Astrocyte of the spinal cord (primary cell): ENCODE measurements at places on chromosomes 1 and 21.

DNA sequence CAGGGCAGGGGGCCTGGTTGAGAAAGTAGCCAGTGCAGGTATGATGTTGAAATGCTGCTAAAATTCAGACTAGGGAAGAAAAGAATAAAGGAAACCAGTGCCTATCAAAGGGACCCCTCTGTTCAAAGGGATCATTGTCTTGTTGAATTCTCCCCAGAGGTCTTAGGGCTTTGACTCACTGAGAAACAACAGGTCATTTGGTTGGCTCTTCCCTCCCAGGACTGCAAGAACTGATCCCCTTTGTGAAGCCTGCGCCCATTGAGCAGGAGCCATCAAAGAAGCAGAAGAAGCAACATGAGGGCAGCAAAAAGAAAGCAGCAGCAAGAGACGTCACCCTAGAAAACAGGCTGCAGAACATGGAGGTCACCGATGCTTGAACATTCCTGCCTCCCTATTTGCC, 11.8 kb upstream of the CELSR2 start:
- no peak for DNase-seq

GRCh38 chr1:204161609-204162493, 4.3 kb downstream of the REN start:
- DNase-seq = no peak

GRCh38 chr1:183646776-183647175, 6.3 kb downstream of the APOBEC4 start:
- DNase-seq = no peak

DNA sequence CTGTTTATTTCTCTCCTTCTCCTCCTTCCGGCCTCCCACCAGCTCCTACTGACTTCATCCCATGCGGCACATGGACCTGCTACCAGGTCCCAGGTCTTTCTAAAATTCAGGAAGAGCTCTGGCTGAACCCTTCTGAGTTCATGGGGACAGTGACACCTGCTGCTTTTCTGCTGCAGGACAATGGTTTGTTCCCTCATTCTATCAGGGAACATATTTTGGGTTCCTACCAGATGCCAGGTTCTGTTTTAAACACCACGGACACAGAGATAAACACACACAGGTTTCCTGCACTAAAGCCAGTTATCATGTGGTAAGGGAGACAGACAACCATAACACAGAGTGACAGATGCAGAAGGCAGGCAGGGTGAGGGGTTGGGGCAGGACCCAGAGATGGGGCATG, 114.0 kb upstream of the RAB4A start:
- DNase-seq = no peak

DNA sequence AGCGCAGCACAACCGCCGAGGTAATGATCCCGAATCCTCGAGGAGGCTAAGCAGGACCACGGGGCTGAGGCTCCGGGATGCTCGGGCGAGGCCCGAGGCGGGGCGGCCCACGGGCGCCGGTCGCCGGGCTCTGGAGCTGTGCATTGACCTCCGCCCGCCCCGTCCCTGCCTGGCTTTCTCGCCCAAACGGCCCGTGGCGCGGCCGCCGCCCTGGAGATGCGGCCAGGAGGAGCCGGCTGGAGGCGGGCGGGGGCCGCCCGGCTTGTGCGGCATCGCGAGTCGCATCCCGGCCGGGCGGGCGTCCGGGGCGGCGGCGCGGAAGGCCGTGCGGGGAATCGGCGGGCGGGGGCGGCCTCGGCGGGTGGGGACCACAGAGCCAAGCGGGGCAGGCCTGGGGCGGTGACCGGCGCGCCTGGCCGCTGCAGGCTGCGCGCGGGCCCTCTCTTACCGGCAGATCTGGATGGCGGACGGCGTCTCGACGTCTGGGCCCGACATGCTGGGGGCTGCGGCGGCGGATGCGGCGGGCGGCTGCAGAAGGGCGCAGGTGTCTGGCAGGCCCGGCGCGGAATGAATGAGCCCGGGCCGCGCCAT, 663 bp downstream of the ACOT7 start:
- DNase-seq = no peak

- DNase-seq = peak; percentile 73
Observed at GRCh38 chr1:166905136-166905535, 29.1 kb upstream of the TADA1 start.

DNA sequence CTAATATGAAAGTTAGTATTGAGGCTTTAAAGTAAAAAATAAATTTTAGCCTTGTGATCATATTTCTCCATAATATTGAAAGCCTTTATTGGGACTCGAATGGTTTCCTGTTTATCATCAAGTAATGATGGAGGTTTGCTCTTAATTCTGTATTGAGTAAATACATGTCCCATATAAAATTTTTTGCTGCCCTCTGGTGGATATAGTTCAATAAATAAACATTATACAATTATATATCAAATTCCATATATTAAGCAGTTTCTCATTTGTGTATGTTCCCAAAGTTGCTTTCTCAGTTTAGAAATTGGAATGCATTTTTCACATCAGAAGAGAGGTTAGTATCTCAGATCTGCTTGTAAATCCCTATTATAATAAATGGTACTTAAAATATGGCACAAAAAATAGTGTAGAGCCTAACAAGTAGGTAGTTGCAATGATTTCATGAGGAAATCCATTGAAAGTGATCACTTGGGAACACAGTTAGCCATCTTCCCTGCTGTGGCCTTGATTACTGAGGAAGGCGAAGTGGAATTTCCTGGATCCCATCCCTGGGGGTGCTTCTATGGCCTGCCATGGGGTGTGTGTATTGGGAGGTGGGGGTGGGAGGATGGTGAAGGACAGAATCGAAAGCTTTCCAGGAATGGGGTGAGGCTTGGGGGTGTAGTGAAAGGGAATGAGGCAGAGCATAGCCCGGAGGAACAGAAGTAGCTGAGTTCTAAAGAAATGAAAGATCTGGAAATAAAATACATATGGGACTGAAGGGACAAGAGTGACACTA, 84.1 kb upstream of the C21orf91 start:
- peak; percentile 65 for DNase-seq

DNA sequence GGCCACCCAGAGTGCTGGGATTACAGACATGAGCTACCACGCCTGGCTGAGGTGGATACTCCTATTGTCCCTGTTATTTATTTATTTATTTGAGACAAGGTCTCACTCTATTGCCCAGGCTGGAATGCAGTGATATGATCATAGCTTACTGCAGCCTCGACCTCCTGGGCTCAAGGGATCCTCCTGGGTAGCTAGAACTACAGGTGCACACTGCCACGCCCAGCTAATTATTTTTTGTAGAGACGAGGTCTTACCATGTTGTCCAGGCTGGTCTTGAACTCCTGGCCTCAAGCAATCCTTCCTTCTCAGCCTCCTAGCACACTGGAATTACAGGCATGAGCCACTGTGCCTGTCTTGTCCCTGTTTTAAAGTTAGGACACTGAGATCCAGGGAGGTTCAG, 5.2 kb downstream of the LDLRAP1 start:
- DNase-seq = no peak

GRCh38 chr1:96533820-96534219, 187.8 kb upstream of the PTBP2 start:
- no peak for DNase-seq

DNA sequence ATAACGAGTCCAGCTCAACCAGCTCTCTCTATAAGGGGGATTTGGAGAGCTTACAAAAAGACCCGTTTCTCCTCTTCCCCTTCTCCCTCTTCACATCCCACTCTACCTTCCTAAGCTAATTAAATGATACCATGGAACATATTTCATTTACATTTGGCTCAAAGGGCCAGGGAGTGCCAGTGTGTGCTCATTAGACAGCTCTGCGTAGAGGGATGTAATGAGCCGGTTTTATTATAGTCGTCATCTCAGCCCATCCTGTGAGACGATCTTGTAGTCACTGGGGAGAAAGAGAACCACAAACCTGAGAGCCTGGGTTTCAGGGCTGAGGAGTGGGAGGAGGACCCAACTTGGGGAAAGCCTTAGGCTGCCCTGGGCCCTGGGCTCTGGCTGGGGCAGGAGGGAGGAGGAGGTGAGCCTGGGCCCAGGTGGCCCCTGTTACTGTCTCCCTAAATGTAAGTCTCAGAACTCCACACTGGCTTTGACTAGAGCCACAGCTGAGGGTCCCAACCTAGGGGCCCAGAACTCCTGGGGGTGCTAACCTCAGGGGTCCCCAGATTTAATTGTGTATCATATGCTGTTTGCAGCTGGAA, 354.6 kb downstream of the MATN1 start:
- DNase-seq = no peak

GRCh38 chr1:51488372-51489050, 30.6 kb downstream of the EPS15 start:
- peak; percentile 14 for DNase-seq

GRCh38 chr1:16984717-16985116, 4.3 kb upstream of the MFAP2 start:
- peak; percentile 95 for DNase-seq

GRCh38 chr1:183339556-183340167, 78.5 kb downstream of the NMNAT2 start:
- no peak for DNase-seq

GRCh38 chr1:235483090-235483489, 21.2 kb downstream of the B3GALNT2 start:
- no peak for DNase-seq

DNA sequence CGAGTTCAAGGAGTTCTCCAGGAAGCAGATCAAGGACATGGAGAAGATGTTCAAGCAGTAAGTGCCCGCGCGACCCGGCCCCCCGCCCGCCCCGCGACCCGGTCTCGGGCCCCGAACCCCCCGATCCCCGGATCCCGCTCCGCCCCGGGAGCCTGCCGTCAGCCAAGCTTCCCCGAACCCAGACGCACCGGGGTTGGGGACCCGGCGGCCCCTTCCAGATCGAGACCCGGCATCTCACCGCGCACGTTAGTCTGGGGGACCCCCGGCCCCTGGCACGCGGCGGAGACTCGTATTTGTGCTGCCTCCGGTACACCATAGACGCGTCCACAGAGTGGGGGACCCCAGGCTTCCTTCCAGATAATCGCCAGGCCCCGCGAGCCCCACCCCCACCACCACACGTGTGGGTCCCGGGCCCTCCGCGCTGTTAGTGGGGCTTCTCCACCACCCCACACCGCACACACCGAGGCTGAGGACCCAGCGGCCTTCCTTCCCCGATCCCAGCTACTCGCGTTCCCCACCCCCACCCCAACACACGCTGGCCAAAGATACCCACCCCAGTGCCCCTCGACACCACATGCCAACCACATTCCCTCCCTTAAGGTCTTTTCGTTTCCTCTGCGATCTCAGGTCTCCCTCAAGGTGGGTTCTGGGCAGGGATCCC, 665 bp downstream of the EFHD2 start:
- no peak for DNase-seq

DNA sequence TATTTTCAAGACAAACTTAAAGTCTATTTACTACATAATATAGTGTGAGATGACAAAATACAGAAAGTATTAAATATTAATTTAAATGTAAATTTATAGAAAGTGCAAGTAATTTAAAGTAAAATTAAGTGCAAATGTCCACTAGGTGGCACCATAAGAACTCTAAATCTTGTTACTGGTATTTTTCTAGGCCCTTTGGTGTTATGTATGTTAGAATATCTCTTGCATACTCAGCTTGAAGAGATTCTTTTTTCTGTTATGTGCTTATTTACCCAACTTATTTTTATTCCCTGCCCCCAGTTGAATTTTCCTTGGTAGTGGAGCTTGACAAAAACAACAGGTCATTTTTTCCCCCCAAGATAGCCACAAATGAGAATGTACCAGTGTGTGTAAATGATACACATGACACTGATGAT, 71.5 kb downstream of the RPS6KC1 start:
- peak; percentile 76 for DNase-seq

DNA sequence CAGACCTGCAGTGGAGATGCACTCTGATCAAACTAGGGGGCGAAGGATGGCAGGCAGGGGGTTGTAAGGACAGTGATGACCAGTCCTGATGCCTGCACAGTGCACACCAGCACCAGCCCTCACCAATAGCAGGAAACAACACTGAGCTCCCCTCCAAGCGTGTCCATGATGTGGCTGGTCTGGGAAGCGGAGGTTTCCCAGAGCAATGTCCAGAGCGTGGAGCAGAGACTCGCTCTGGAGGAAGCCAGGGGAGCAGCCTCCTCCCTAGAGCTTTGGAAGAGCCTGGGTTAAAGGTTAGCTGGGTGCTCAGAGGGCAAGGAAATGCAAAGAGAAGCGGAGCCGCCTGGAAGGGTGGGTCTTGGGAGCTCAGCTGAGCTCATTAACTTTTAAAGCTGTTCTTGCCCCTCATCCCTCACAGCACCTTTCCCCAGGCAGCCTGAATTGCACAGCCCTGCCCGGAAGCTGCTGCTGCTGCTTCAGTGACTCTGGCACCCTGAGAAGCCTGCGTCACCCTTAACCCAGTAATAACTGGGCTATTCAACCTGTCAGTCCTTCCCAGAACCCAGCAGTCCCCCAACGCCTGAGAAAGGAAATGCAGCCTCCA, 162.2 kb upstream of the RAB4A start:
- DNase-seq = no peak

DNA sequence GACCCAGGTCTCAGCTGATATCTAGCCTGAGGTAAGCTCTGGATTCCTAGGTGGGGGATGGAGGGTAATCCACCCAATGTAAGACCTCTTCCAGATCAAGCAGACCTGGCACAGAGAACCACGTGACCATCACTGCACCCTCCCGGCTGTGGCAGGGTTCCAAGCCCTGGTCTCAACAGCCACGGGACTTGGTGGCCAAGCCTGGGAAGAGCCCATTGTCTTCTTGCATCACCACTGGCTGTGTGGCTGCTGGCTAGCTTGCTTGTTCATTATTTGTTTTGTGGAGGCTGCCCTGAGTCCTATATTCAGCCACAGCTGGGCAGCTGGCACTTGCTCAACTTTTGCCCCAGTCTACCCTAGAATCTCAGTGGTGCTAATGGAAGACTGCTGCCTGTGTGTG, 24.1 kb upstream of the NFASC start:
- DNase-seq = no peak

DNA sequence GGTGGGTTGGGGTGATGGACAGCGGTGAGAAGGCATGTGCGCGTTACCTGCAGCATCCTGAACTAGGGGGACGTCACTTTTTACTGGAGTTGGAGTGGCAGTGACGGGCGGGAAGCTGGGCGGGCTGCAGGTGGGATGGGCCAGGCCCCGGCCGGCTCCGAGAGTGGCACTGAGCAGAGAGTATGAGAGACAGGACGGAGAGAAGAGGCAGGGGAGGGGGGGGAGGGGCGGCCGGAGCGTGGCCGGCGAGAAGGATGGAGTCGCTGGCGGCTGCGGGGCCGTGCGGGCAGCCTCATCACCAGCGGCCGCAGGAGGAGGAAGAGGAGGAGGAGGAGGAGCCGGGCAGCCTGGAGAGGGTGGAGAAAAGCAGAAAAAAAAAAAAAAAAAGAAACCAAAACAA, 154.5 kb downstream of the CASZ1 start:
- DNase-seq = no peak

- DNase-seq = peak; percentile 71
Observed at GRCh38 chr1:60848583-60849188, 233.7 kb upstream of the NFIA start.

- no peak for DNase-seq
Observed at GRCh38 chr1:151814426-151814825, 9.2 kb upstream of the LINGO4 start.

- DNase-seq = no peak
Observed at GRCh38 chr1:119226913-119227312, 86.5 kb upstream of the WARS2 start.

GRCh38 chr1:180503280-180503862, 994 bp upstream of the ACBD6 start:
- no peak for DNase-seq

GRCh38 chr1:150186789-150187559, 37.3 kb downstream of the PLEKHO1 start:
- peak; percentile 69 for DNase-seq

- DNase-seq = no peak
Observed at GRCh38 chr1:19647643-19648042, 3.5 kb downstream of the NBL1 start.
